Hypothalamus (tissue), 51 donors: ENCODE measurements at places on chromosomes 5 and 9.

- no peak for DNase-seq
Observed at GRCh38 chr9:72871685-72872084, 81.2 kb downstream of the ALDH1A1 start.

DNA sequence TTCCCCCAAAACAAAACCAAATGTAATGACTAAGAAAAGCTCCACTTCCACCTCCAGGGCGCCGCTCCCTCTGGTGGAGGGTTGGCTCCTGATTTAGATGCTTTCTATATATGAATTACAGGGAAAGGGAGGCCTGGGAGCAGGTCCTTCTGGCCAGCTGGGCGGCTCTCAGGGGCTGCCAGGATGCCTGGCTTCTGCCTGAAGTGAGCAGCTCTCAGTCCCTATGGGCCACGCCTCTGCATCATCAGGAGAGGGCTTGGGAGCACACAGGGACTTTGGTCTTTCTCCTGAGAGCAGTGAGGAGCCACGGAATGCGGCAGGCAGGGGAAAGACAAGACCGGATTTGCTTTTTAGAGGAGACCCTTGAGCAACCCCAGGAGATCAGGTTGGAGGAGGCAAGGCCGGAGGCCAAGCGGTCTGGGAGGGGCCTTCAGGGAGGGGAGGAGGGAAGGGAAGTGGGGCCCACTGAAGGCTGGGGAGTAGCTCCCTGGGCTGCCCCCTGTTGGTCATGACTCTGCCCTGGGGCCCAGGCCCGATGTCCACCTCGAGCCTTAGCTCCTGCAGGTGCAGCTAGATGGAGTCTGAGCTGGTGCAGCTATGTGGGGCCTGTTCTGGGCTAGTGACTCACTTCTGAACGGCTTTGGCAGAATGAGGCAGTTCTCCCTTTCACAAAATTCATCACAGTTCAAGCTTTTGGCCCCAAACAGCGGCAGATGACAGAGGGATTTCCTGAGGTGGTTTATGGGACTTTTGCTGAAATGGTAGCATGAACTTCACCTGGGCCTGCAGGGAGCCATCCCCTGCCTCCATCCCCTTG is 11.3 kb upstream of the GRHPR start:
- no peak for DNase-seq

- DNase-seq: peak; percentile 27
Observed at GRCh38 chr5:136192526-136193321, at the start of gene SMIM32. Gene SMIM32 (minus strand): TSS chr5:136193162. CDS start chr5:136192524, 638 bp downstream.

GRCh38 chr5:127583866-127584265 is 65.0 kb upstream of the CTXN3 start:
- DNase-seq: no peak

- DNase-seq: no peak
Observed at GRCh38 chr5:139282197-139282557, 11.4 kb upstream of the MATR3 start.

DNA sequence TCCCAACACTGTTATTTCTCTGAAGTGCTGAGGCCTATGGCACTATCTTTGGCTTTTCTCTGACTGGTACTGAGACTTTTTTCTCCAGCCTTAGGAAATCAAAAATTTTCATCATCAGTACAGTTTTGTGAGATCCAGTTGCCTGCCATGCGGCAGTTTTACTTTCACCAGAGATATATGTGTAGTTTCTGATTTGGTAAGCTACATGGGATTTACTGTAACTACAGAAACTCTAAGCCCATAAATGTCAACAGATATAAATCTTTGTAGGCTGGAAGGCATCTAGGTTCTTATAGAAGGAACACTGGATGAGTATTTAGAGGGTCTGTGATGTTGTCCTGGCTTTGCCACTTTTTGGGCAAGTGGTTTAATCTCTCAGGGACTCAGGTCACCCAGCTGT is 69.0 kb downstream of the DOCK2 start:
- no peak for DNase-seq

DNA sequence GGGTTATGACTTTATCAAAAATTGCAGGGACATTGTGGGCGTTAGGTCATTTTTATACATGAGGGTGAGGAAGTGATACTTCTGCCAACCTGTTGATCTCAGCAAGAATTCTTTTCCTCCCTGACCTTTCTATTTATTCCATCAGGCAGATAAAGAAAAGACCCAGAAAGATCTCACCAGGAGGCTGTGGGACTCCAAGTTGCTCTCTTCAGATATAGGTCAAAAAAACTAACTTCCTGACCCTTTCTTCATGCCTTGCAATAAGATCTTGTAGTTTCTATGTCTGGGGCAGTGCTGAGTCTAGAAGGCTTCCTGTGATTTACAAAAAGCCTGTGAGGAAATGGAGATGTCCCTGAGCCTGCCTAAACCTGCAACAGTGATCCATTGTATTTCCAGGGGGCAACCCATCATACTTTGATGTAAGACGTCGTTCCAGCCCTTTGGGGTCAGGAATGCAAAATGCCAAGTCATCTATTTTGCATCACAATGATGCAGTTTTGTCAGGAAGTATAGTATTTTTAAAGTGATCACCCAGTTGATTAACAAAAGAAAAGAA is 22.0 kb upstream of the PIK3R1 start:
- no peak for DNase-seq

GRCh38 chr5:170418736-170419135 is 29.6 kb upstream of the KCNMB1 start:
- no peak for DNase-seq

- no peak for DNase-seq
Observed at GRCh38 chr5:50794812-50795211, 128.4 kb downstream of the PARP8 start.

- no peak for DNase-seq
Observed at GRCh38 chr5:122507581-122507980, 195.5 kb downstream of the SNCAIP start.

GRCh38 chr9:120845255-120845654 is 2.5 kb upstream of the PSMD5 start:
- DNase-seq: no peak

GRCh38 chr5:81893961-81894360 is 77.9 kb upstream of the ATG10 start:
- DNase-seq: no peak

GRCh38 chr5:73902327-73903051 is 276.5 kb downstream of the ARHGEF28 start:
- no peak for DNase-seq

GRCh38 chr5:128216860-128217531 is 133.4 kb downstream of the SLC12A2 start:
- peak; percentile 61 for DNase-seq

- DNase-seq: no peak
Observed at GRCh38 chr9:14216612-14217194, 97.2 kb downstream of the NFIB start.

DNA sequence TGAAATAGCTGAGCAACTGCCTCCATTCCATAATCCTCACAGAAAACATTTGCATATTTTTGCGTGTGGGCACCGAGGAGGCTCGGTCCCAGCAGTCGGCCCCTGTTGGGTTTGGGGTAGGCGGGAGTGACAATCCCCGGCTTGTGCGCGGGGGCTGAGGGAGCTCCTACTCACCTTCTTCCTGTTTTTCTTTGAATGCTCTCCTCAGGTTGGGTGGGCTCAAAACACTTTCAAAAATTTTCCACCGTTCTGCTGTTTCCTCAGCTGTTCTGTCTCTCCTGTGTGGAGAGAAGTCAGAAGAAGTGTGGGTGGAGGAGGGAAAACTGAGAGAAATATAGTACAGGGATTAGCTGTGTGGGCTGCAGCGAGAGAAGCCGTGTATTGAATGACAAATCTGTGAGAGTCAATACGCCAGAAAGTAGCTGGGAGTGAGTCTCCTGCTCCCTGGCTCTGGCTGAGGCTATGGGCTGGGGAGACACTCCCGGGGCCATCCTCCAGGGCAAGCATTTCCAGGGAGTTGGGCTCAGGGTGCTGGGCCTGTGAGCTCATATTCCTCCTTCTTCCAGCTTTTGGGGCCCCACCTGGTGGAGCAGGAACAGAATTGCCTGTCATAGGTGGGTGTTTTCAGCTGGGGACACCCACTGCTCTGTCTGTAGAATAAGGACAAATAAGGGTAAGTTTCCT is 84.7 kb downstream of the CMYA5 start:
- DNase-seq: no peak

- DNase-seq: no peak
Observed at GRCh38 chr5:122300374-122300773, 11.7 kb upstream of the SNCAIP start.

DNA sequence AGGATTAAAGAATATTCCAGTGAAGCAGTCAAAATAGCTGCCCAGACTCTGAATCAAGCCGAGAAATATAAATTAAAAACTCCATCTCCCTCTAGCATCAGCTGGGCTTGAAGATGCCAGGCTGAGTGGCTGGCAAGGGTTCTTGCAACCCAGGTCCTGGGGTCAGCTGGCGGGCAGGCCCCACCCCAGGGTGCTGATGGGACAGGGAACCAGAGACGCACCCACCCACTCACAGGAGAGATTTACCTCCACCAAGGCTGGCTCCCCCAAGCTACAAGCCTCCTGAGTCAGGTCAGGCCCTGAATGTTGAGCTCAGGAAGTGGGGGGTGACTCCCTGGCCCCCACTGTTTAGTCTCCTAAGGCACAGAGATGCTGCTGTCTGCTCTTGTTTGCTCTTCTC is 83.9 kb upstream of the HSPA9 start:
- DNase-seq: no peak

DNA sequence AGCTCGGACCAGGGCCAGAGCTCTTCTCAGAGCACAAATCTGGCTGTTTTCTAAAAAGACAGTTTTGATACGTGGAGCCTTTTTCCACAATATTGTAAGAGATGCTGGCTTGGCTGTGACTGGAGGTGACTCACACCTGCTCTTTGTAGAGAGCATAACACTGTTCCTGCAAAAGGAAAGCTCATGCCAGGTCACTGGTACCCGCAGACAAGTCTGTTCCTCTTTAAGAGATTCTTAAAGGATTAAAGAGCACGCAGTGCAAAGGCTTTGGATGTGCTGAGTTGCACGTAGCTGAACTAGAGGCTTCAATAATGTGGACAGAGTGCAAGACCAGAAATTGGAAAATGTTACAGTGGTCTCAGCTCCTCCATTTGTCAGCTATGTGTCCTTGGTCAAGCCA is 19.0 kb downstream of the ACTL7B start:
- no peak for DNase-seq

- no peak for DNase-seq
Observed at GRCh38 chr5:132389585-132390286, 20.2 kb downstream of the SLC22A5 start.

DNA sequence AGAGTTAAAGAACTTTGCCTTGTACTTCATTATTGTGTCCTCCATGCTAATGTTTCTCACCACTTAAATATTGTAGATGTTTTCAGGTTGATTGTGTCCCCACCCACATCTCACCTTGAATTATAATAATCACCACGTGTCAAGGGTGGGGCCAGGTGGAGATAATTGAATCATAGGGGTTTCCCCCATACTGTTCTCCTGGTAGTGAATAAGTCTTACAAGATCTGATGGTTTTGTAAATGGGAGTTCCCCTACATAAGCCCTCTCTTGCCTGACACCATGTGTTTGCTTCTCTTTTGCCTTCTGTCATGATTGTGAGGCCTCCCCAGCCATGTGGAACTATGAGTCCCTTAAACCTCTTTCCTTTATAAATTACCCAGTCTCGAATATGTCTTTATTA is 248.3 kb downstream of the FBXL7 start:
- no peak for DNase-seq

- DNase-seq: no peak
Observed at GRCh38 chr5:26955161-26955560, 83.2 kb downstream of the CDH9 start.

- no peak for DNase-seq
Observed at GRCh38 chr9:123978981-123979380, 32.6 kb upstream of the LHX2 start.
